Occipital lobe (tissue), 3 donors: ENCODE measurements at places on chromosomes 3 and 15. TPM values are rescaled to one million over a fixed set of nuclear protein-coding genes. Genes with fewer than 3 reads are reported as not detected.

DNA sequence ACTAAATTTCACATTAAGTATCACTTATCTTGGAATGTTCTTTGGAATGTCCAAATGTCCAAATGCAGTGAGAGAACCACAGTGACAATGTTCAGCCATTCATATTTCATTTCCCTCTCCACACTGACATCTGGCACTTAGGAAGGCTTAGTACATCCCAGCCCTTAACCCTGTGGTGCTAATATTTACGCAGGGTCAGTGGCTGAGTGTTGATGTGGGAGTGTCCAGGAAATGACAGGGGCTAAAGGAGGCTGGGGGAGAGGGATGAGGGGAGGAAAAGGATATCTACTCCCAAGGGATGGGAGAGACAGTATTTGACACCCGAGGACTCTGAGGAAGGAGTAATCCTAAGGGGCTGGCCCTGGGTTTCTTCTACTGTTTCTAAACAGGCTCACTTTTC, 14.1 kb upstream of the CCR4 start:
- DNase-seq: no peak

DNA sequence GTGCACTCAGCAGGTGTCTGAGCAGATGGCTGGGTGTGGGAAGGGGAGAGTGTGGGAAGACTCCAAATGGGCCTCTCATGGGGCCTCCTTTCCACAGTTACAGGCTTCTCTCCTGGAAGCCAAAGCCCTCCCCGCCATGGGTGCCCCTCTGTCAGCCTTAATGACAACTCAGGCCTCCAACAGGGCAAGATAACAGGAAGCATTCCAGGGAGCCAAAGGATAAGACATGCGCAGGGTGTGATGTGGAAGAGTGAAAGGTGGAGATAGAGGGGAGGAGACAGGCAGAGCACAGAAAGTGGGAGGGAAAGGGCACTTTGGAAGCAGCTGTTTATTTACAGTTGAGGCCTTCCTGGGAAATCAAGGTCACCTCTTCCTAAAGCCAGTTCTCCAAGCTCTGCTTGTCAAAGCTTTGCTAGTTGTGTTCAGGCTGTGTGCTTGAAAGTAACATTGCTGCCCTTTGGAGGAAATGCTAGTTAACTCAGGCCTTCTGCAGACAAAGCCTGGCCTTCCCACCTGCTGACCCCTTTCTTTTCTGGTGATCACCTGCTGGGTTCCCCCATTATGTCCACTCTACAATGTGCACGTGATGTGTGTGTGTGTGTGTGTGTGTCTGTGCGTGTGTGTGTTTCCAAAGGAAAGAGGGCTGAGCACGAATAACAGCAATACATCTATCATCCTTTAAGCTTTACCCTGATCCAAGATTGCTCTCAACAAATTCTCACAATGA, 35.2 kb upstream of the SMAD3 start:
- no peak for DNase-seq

DNA sequence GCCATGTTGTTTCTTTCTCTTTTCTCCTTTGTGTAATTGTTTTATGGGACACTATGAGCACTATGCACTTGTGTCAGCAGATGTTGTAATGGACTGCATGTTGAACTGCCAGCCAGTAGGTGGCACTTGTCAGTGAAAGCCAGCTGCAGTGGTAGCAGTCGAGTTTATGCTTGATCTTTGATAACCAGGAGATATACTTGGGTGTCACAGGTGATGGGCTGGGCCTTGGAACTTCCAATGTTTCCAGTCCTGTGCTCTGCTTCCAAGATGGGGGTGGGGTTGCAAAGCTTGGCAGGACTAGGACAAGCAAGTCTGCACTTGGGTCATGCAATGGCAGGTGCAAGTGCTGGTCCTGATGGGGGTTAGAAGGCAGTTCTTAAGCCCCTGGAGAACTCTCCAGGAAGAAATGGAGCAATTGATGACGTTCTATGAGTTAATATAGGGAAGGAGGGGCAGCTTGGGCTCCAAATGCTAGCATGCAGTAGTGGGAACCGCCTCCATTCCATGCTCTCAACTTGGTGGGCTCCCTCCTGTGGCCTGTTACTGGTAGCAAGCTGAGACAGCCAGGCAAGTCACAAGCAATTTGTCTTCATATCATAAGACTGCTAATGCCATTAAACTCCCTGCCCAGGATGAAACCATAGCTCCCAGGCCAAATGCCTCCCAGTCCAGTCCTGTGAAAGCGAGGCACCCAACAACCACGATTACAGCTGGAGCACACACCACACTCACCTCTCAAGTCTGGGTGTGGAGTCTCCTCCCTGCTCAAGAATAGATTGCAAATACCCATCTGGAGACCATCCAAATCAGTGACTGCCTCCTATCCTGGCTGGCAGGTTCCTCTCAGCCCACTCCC, 287.2 kb downstream of the CGGBP1 start:
- no peak for DNase-seq

DNA sequence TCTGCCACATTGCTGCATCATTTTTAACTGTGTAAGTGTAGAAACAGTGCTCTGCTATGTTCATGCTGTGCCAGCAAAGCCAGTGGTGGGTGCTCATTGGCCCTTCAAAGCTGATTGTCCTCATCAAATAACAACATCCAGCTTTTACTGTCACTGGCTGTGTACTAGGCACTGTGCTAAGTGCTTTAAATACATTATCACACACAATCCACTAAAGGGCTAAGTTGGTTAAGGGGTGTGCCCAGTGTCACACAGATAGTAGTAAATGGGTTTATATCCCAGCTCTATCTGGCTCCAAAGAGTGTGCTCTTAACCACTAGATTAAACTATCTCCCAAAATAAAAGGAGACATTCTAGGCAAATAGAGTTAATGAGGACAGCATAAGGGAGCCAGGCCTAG, 7.7 kb downstream of the TUBGCP4 start:
- no peak for DNase-seq

GRCh38 chr15:78093242-78094020, 1.1 kb downstream of the SH2D7 start:
- DNase-seq: no peak

DNA sequence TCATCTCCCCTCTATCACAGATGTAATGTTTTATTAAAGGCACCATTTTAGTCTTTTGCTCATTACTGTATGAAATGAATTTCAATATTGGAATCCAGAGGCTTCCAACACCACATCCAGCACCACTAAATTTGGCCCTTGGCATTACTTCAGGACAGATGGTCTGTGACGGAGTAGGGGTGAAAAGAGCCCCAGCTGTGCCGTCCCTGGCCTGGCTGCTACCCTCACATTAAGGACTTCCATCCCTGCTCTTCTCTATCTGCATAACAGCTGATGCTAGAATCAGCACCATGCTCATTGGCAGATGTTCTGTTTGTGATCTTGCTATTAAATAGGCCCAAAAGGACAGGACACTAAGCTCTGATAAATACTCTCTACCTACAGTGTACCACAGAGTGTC, 152.9 kb downstream of the IL1RAP start:
- DNase-seq: no peak

- no peak for DNase-seq
Observed at GRCh38 chr15:90231028-90232017, 2.4 kb downstream of the CIB1 start.

- no peak for DNase-seq
Observed at GRCh38 chr15:41958002-41958420, 14.3 kb downstream of the EHD4 start.

Gene CD200
- total RNA-seq: 41.6 TPM
